Cardiac muscle cell (in vitro differentiated cells and primary cell): ENCODE measurements at places on chromosomes 3 and 15.

DNA sequence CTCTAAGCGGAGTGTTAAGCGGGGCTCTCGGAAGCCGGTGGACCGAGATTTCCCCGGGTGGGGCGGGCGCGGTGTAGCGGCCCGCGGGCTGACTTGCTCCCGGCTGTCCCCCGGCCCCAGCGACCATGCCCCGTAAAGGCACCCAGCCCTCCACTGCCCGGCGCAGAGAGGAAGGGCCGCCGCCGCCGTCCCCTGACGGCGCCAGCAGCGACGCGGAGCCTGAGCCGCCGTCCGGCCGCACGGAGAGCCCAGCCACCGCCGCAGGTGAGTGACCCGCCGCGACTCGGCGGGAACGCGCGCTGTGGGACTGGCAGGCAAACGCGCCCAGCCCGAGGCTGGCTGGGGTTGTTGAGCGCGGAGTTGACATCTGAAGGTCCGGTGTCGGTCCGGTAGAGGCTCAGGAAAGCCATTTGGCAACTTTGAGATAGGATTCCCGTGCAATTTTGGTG, 1.3 kb downstream of the SMC4 start:
- peak; percentile 35 for DNase-seq

DNA sequence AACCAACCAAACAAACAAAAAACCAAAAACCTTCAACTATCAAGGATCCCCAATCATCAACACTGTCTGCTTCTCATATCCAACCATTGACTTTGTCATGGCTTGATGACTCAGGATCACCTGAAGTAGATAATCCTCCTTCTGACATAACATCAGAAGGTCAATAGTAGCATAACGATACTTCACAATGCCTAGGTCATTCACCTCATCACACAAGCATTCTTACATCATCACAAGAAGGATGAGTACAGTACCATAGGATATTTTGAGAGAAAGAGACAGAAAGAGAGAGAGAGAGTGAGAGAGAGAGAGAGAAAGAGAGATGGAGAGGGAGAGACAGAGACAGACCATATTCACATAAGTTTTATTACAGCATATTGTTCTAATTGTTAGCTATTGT, 42.1 kb downstream of the SPATA16 start:
- no peak for DNase-seq

DNA sequence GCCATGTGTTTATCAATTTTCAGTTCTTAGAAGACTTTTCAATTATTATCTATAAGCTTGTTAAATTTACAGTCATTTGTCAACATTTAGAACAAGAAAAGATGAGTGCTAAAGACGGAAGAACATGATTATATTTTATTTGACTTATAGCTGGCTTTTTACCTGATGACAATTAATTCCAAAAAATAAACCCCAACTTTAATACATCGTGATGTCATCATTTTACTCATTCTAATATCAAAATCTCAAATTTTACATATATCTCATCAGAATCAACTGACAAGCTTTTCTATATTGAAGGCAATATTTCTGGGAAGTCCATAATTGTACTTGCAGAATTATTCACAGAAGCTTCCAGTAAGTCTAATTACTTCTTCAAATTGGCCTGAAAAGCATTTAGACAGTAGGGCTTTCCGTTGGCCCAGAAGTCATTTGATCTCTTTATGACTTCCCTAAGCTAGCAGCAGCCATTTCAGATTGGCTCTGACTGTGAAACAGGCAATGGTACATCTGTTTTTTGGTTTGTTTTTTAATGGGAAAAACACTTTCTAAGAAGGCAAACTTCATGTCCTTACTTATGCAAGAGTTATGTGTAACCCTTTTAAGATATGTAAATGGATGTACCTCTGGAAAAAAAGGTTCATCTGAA, 234.7 kb upstream of the PLSCR5 start:
- DNase-seq = no peak

- no peak for DNase-seq
Measured at GRCh38 chr3:153633407-153633806, 471.4 kb downstream of the RAP2B start.

DNA sequence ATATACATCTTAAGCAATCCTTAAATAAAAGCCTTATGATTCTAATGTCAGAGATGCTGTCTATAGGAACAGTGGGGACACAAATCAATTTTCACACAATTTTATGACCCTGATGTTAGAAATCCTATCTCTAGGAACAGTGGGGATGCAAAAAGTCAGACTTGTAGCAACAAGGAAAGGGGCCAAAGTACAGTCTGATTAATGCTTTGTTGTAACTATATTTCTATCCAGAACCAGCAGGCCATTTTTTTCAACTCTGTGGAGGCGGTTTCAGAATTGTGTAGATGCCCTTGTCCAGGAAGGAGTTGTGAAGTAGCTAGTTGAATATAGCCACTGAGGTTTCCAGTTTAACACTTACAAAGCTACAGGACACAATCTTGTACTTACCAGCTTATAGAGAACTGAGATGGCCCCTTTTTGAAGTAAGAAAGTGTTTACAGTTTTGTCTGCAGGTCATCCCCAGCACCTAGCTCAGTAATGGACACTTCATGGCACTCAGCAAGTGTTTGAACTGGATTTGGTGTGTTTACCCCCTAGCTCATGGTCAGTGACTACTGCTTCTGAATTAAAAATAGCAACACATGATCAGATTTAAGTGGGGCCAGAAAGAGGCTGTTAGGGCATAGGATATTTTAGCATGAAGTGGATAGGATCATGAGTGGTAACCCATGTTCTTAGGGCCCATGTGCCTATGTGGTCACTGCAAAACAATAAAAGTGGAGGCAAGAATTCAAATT, 54.3 kb downstream of the RAB7A start:
- DNase-seq = no peak

DNA sequence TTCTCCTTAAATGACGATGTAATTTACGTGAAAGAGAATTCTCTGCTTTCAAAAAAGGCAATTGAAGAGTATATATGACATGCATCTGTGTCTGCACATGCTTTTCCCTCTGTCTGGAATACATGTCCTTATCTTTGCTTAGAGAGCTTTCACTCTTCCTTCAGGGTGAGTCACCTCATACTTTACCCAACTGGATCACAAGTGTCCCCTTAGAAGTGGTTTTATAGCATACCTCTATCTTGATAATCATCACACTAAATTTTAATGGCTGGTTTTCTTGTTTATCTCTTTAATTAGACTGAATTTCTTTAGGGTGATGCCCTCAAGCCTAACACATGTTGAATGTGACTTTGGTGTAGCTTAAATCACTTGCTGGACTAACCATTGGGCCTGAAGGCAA, 178.9 kb downstream of the SV2B start:
- DNase-seq = no peak

DNA sequence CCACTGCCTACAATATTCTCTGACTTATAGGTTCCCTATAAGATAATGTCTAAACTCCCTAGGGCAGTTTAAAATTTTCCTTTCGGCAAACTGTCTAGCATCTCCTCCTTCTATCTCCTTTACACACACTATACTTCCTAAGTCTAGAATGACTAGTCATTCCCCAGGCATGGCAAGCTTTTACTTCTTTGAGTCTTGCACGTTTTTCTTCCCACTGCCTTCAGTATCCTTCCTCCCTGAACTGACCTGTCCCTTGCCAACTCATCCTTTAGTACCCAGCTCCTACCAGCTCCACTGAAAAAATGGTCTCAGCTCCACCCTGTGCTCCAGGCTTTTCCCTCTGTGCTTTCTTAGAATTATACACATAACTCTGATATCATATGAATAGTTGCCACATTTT, 93.8 kb upstream of the KBTBD8 start:
- no peak for DNase-seq

GRCh38 chr3:7696320-7696719, 805.3 kb upstream of the LMCD1 start:
- no peak for DNase-seq

GRCh38 chr3:129984125-129984524, 9.6 kb downstream of the TRH start:
- peak; percentile 25 for DNase-seq

- peak; percentile 27 for DNase-seq
Measured at GRCh38 chr3:142888481-142889211, at the start of gene PCOLCE2. Gene PCOLCE2, minus strand, starts transcription at chr3:142889083. Its CDS starts 187 bp downstream, at chr3:142888896.

DNA sequence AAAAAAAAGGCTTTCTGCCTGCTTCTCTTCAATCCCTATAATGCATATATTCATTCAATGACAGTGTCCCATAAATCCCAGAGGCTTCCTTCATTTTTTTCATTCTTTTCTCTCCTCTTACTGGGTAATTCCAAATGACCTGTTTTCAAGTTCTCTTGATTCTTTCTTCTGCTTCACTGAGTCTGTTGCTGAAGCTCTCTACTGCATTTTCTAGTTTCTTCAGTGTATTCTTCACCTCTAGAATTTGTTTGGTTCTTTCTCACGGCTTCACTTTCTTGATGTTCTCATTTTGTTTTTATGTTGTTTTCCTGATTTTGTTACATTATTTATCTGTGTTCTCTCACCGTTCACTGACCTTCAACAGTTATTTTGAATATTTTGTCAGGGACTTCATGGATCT, 141.6 kb downstream of the SCAPER start:
- DNase-seq = no peak

- no peak for DNase-seq
Measured at GRCh38 chr3:73784686-73785392, 160.1 kb upstream of the PDZRN3 start.

- no peak for DNase-seq
Measured at GRCh38 chr15:85580879-85581278, 200.5 kb downstream of the AKAP13 start.

- DNase-seq = peak; percentile 59
Measured at GRCh38 chr3:141386611-141387111, 18.4 kb downstream of the ZBTB38 start.

GRCh38 chr3:14899993-14900618, 47.3 kb upstream of the NR2C2 start:
- DNase-seq = no peak

GRCh38 chr3:42229266-42229941, 36.6 kb downstream of the CCK start:
- DNase-seq = no peak

GRCh38 chr15:36643551-36643950, 64.1 kb downstream of the CDIN1 start:
- DNase-seq = no peak

- peak; percentile 45 for DNase-seq
Measured at GRCh38 chr3:160676547-160677303, at the start of gene ARL14. Gene ARL14, plus strand, starts transcription at chr3:160677160. Its CDS starts 187 bp downstream, at chr3:160677347.

DNA sequence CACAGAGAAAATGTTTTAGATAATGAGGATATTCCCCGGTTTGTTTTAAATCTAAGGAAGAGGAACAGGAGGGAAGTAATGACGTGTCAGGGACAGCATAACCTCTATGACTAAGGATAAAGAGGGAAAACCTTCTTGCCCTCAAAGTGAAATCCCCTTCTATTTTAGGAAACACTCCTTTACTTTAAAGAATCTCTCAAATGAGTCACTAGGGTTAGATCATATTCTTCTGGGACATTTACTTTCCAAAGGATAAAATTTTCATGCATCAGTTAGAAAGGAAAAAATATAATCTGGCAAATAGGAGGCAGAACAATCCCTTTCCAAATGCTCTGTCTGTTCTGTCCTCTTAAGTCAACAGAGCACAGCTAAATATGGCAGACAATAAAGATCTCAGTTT, 43.2 kb upstream of the UBE2E2 start:
- DNase-seq = peak; percentile 51

DNA sequence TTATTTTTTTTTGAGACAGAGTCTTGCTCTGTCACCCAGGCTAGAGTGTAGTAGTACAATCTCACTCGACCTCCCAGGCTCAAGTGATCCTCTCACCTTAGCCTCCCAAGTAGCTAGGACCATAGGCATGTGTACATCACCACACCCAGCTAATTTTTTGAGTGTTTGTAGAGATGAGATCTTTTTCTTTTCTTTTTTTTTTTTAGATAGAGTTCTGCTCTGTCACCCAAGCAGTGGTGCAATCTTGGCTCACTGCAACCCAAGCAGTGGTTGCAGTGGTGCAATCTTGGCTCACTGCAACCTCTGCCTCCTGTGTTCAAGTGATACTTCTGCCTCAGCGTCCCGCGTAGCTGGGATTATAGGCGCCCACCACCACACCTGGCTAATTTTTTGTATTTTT, 5.2 kb downstream of the CEP97 start:
- no peak for DNase-seq

DNA sequence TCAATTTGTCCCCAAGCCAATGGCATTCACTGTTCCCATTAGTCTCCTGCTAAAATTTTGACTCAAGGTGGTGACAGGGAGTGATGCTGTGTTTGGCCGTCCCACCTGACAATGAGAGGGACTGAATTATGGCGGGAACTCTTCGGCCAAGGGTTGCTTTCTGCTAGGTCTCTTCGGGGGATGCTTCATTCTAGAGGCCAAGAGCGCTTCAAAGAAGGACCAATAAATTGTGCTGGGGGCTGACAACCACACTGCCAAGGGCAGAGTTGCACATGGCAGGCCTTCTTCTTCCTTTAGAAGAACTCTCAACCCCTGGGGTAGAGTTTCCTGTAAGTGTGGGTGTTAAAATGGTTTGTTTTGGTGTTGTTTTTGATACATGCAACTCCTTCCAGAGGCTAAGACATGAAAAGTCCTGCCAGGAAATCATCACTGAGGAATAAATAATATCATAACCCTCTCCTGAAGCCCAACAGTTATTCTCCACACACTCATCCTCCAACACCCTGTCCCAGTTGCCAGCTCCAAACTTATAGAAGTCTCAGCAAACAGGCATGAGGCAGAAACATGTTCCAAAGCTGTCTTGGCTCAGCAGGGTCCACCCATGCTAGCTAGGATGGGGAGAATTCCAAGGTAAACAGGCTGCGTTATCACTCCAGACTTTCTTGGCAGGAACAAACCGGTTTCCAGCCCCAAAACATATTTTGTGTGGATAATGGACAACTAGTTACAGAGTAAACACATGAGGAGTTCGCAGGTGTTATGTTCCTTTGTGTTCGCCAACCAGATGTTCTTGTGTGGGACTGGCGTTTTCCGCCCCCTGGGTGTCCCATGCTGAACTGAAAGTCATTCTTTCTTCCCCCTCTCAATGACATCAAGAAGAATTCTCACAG, 396.7 kb upstream of the RGMA start:
- DNase-seq = no peak

DNA sequence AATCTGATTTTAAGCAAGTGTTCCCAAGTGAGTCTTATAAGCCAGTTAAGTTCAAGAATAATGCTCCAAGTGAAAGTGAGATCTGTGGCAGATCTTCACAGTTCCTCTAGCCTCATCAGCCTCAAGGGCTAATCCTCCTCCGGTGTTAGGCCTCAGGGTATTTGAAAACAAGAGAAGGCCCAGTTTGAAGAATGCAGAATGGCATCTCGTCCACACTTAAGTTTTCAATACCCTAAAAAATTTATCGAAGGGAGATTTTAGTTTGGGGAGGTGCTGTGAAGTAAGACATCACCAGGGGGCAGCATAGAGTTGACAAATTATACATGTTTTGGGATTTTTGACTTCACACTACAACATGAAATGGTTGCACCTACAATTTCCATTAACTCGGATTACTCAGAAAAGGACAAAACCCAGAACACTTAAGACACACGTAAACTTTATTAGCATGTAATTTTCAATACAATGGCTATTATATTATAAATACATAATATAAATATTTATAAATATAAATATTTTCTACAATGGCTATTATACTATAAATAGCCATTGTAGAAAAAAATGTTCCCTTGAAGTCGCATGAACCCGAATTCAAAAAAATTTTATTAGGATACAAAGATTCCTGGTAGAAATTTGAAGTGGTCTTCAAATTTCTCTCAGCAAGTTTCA, 2.3 kb upstream of the TMEM266 start:
- peak; percentile 57 for DNase-seq
